ENCODE measurements at places on chromosomes 1 and 21.
A peak's percentile ranks its signal among the peaks of the same experiment; 100 is the strongest.

GRCh38 chr21:45064618-45065399 lies 9.6 kb upstream of the ADARB1 start:
- DNase-seq: no peak

DNA sequence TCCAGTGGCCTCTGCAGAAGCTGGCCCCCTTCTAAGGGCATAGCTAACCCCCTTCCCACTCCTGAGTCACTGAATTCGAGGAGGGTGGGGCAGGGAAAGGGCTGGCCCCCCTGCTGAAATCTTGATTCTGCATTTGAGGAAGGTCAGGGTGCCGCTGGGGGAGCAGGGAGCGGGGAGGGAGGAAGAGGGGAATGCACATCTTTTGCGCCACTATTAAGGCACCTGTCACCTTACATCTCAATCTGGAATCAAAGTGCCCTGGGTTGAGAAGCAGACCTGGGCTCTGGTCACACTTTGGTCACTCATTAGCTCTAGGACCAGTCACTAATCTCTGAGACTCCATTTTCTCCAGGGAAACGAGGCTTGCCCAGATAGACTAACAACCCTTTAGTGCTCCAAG lies 62.0 kb downstream of the TOR1AIP2 start:
- no peak for DNase-seq

GRCh38 chr1:187655104-187655503 lies 826.4 kb downstream of the PLA2G4A start:
- DNase-seq: no peak

DNA sequence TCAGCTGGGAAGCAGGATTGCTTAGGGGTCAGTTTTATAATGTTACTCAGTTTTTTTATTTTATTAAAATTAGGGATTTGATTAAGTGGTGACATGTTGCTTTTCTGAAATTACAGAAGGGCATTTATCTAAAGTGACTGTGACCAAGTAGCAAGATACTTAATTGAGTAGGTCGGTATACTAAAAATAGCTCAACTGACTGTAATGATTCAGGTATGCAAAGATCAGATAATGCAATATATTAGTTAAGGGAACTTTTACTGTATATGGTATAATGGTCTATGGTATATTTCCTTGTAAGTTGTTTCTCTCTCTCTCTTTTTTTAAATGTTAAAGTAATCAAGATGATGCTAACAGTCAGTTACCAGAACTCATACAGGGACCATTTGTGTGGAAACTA lies 26.2 kb downstream of the RLF start:
- no peak for DNase-seq

DNA sequence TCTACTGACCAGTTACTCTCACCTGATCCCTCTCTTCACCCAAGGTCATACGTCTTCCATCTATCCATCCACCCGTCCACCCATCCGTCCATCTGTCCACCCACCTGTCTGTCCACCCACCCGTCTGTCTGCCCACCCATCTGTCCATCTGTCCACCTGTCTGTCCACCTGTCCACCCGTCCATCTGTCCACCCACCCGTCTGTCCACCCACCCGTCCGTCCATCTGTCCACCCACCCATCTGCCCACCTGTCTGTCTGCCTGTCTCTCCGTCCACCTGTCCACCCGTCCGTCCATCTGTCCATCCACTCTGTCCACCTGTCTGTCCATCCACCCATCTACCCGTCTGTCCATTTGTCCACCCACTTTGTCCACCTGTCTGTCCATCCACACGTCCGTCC lies 11.8 kb upstream of the KIF26B start:
- DNase-seq: no peak

GRCh38 chr1:3377166-3377565 lies 77.3 kb upstream of the ARHGEF16 start:
- no peak for DNase-seq

GRCh38 chr1:86775395-86775794 lies 71.0 kb downstream of the SH3GLB1 start:
- no peak for DNase-seq

GRCh38 chr1:10302416-10302815 lies 92.0 kb downstream of the KIF1B start:
- DNase-seq: no peak

- no peak for DNase-seq
Measured at GRCh38 chr1:113031171-113031933, 41.6 kb upstream of the LRIG2 start.

- DNase-seq: peak; percentile 79
Measured at GRCh38 chr1:43454270-43455011, 710 bp upstream of the HYI start.

GRCh38 chr21:16302851-16303282 lies 573.1 kb downstream of the USP25 start:
- no peak for DNase-seq

- no peak for DNase-seq
Measured at GRCh38 chr21:40200946-40201345, 333.7 kb downstream of the PCP4 start.

DNA sequence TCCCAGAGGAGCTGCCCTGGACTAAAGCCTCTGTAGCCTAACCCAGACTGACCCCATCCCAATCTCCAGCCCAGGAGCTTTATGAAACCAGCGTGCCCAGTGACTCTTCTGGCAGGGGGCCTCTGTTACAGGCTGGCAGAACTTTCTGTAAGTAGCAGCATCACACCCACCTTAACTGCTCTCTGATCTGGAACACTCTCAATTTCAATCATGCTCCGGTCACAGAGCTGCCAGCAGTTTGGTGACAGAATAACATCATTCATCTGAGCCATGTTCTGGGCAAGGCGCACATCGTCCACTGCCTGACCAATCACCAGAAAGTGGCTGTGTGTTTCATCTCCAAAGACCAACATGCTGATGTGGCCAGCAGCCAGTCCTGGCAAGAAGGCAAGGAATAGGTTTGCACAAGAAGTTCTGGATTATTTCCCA lies 14.7 kb downstream of the ADCY10 start:
- no peak for DNase-seq

DNA sequence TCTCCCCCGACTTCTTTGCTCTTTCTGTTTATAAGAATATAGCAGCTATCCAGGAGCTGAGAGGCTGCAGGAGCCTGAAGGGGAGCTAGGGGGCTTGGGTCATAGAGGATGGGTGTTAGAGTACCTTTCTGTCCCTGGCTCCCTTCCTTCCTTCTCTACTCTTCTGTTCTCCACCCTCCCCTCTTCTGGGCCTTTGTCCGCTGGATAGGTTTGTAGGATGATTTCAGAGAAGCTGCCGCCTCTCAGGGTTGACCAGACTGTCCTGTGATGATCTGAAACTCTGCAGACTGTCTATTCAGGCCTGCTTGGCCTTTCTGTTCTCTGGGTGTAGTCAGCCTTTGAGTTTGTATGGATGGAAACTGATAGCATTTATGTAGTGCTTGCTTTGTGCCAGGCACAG lies 26.3 kb downstream of the PPFIA4 start:
- DNase-seq: no peak

DNA sequence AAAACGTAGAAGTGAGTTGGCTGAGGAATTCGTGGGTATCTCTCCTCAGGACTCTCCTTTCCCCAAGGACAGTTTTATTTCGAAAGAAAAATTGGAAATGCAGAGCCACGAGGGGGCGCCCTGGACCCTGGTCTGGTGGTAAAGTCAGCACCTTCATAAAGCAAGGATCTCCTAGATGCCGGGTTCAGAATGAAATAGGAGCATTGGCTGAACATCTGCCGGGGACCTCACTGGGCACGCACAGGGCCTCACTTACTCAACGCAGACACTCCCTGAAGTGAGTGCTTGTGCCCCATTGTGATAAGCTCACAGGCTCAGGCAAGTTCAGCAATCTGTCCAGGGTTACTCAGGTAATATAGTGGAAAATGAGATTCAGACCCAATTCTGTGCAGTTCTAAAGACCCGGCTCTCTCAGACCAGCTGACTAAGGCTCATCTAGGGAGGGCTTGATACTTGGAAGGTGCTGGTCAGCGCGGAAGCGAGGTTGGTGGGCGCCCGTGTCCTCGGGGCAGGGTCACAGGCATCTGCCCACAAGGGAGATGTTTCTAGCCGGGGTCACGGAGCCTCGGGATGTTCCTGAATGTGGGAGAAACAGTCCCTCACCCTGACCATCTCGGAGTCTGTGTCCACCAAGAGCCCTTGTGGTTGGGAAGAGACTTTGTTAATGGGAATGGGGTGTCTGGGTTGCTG lies 55.7 kb upstream of the ETV3 start:
- peak; percentile 15 for DNase-seq

DNA sequence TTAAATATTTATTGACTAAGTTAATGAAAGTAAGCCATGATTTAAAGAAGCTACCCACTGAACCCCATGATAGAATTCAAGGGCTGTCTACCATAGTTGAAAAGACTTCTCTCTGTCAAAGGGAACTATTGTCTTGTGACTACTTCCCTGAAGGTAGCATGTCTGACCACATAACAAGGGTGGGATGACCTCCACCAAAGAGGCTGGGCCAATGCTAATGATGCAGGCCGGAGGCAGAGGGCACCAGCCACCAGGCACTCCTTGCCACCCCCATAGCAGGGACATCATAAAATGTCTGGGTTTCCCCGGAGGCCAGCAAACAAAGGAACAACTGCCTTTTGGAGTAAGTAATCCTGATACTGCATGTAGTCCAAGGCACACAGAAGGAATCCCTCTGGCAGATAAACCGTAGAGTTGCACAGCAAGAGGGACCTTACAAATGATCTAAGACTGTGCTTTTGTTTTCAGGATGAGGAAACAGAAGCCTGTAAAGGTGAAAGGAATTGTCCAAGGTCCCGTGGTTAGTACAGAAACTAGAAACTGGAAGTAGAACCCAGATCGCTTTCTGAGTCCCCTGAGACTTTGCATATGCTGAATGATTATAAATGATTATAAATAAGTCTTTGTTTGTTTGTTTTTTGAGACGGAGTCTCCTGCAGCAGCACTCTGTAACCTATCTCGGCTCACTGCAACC lies 33.5 kb upstream of the ITPKB start:
- no peak for DNase-seq

- no peak for DNase-seq
Measured at GRCh38 chr1:12521096-12521495, 96.9 kb downstream of the DHRS3 start.

DNA sequence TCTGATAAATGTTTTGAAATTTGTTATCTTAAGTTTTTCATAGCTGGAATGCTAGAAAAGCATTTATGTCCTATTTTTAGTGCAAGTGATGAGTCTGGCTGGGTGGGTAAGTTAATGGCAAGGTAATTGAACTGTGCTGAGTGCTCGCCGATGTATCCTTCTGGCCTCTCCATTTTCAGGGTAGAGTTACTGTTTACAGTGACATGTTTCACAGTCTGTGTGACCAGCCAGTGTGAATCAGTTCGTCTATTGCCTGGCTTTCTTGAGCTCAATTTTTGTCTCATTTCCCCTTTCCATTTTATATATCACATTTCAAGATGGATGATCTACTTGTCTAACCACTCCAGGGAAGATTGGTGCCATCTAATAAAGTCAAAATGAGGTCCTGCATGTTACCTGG lies 44.1 kb downstream of the ITSN1 start:
- no peak for DNase-seq

- no peak for DNase-seq
Measured at GRCh38 chr1:56639211-56639610, 5.9 kb upstream of the PRKAA2 start.

GRCh38 chr1:237411621-237412020 lies 369.6 kb downstream of the RYR2 start:
- no peak for DNase-seq

GRCh38 chr1:110671361-110671760 lies 3.4 kb downstream of the KCNA3 start:
- DNase-seq: no peak

DNA sequence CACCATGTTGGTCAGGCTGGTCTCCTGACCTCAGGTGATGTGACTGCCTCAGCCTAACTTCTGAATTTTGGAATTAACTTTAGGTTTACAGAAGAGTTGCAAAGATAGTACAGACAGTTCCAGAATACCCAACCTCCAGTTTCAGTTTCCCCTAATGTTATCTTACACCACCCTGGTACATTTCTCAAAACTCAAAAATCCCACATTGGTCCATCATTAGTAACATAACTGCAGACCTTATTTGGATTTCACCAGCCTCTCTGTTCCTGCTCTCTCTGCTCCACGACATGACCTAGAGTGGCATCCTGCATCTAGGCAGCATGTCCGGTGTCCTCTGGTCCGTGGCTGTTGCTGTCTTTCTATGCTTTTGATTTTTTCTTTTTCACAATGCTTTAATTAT lies 5.0 kb upstream of the ZC3H12A start:
- DNase-seq: no peak

DNA sequence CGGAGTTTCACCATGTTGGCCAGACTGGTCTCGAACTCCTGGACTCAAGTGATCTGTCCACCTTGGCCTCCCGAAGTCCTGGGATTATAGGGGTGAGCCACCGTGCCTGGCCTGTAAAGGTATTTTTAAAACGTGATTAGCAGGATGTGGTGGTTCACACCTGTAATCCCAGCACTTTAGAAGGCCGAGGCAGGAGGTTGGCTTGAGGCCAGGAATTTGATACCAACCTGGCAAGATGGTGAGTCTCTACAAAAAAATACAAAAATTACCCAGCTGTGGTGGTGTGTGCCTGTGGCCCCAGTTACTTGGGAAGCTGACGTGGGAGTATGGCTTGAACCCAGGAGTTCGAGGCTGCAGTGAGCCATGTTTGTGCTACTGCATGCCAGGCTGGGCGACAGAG lies 43.3 kb upstream of the SOD1 start:
- DNase-seq: no peak

DNA sequence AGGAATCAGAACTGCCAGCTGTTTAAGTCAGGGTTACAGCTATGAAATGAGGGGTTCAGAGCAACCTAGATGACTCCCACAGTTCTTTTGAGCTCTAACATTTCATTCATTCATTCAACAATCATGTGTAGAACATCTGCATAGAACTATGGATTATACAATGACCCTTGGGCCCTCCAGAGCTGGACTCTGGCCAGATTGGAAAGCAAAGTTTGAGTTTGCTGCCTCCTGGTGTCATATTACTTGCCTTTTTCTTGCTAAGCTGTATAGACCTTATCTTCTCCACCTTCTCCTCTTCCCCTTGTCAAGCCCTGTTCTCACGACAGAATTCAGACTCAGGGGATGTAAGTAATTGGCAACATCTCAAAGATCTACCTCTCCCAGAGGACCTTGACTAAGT lies 4.0 kb downstream of the CASQ2 start:
- DNase-seq: no peak

DNA sequence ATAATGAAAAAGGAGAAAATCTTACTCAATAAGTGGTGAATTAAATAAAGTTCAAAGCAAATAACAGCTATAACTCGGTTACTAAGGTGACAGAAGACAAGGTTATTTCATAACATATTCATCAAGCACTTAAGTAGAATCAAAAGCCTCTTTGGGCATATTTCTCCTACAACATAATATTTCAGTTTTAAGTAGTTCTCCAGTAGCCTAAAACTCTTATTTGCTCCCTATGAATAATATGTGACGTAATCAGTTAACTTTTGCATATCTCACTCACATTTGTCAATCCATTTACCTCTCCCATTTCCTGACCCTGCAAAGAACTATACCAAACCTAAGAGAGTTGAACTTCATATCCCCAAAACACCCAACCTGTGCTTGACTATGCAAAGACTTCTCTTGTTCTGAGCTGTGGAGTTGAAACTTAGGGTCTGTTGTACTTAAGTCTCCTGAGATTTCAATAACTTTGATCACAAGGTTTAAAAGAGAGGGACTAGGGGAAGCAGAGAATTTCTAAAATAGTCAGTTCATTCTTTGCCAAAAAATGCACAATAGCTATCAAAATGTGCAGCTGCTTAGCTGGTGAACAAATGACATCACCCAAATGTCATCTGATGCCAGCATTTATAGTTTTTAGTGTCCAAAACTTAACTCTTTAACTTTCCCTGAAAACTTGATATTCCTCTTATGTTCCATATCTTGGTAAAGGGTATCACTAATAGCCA lies 37.2 kb downstream of the TTLL7 start:
- DNase-seq: no peak
